CD4-positive, alpha-beta T cell treated with Interleukin-15 for 4 hours (primary cell): ENCODE measurements at places on chromosomes 2 and 18.
A peak's percentile ranks its signal among the peaks of the same experiment; 100 is the strongest.

- DNase-seq, result no peak
These were observed 30.4 kb downstream of the CTAGE1 start for GRCh38 chr18:22387364-22387763.

GRCh38 chr2:192004188-192004963, 157.5 kb upstream of the CAVIN2 start:
- no peak for DNase-seq

DNA sequence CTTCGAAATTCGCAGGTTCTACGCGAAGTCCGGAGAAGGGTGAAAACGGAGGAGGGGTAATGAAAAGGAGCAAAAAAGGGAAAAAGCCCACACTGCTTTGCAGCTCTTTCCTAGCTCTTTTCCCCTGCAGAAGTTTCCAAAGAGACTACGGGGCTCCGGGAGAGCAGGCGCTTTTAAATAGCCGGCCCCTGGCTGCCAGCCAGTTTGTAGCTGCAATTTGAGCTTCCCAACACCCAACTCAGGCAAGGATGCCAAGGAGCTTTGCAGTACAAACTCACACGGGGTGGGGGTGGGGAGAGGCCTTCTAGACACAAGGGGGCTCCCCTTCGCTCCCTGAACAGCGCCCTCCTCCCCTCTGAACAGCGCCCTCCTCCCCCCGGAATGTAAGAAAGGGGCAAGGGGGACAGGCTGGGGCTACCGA, at the start of gene IGFBP5:
IGFBP5 (minus strand) TSS at position 149 of the 421 bp plus-strand sequence. CDS start 774 bp downstream, outside the sequence.
- DNase-seq, result no peak

DNA sequence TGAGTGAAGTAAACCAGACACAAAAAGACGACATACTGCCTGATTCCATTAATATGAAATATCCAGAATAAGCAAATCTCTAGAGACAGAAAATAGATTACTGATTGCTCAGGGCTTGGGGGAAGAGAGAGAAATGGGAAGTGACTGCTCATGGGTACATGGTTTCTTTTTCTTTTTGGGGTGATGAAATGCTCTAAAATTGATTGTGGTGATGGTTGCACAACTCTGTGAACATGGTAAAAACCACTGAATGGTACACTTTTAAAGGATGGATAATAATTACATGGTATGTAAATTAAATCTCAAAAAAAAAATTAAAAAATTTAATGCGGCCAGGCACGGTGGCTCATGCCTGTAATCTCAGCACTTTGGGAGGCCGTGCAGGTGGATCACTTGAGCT, 39.3 kb downstream of the RPL31 start:
- no peak for DNase-seq

GRCh38 chr2:236794176-236794957, 224.7 kb downstream of the ACKR3 start:
- DNase-seq, result no peak

DNA sequence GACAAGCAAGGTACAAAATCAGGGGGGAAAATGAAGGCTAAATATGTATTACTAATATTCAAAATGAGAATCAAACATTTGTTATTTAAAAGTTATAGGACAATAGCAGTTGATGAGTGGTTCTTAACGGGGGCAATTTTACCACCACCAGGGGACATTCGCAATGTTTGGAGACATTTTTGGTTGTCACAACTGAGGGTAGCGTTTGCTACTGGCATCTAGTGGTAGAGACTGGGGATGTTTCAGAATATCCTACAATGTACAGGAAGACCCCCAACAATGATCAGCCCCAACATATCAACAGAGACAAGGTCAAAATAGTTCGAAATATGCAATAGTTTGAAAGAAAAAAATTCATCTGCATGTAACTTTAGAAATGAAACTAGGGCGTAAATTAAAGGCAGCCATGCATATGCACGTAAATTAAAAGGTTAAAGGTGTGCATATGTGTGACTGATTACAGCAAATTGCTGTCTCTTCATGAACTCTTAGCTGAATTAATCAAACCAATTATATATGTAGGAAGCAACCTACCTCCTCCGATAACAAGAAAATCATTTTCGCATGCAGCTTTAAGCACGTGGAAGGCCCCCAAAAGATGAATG, 61.2 kb upstream of the CUL3 start:
- peak; percentile 5 for DNase-seq

DNA sequence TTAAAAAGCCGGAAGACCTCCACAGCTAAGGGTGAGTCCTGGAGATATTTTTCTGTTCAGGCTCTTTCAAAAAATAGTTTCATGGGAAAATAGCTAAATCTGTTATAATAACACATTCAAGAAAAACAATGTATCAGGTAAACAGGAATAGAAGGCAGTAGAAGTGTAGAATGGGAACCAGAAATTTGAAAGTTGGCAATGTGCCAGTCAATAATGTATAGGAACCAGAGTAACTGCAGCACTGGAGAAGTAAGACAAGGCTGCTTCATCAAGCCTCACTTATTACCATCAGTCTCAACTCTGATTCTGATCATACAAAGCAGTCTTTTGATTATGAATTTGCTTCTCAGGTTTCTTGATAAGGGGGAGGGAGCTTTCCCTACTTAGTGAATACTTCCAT, 81.4 kb upstream of the VRK2 start:
- no peak for DNase-seq

DNA sequence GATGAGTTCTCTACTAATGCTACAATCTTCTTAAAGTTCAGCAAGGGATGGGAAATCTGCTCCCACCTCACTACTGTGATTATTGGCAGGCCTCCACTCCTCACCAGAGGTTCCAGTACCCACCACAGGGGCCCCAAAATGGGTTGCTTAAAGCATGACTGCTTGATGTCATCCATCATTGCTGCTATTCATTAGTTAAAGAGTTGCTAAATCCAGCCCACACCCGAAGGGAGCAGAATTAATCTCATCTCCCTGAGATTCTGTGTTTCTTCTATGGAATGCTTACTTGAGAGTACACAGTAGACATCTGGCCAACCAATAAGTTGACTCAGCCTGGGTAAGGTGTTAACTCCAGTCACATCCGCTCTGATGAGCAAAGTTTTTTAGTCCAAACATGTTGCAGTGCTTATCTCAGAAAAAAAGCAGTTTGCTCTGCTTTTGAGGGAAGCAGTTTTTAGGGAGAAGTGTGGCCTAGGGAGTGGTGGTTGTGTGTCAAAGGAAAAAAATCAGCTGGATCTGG, 690.2 kb upstream of the POU3F3 start:
- DNase-seq, result no peak

DNA sequence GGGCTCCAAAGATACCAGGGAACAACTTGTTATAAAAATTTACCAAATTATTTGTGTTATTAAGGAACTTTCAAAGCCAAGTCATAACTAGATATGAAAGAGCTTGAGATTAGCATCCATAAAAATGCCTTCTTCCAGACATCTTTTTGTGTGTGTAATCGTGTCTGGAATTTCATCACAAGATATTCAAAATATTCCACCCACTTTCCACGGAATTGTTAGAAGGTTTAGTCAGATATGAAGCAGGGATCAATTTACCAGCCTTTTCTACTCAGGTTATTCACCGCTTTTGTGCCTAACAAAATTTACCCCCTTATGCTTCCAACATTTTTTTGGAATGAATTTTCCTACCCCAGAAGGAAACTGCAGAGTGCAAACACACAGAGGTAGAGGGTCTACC, 130.2 kb upstream of the ACVR2A start:
- no peak for DNase-seq

- no peak for DNase-seq
These were observed 44.1 kb downstream of the NEDD4L start for GRCh38 chr18:58087928-58088690.

DNA sequence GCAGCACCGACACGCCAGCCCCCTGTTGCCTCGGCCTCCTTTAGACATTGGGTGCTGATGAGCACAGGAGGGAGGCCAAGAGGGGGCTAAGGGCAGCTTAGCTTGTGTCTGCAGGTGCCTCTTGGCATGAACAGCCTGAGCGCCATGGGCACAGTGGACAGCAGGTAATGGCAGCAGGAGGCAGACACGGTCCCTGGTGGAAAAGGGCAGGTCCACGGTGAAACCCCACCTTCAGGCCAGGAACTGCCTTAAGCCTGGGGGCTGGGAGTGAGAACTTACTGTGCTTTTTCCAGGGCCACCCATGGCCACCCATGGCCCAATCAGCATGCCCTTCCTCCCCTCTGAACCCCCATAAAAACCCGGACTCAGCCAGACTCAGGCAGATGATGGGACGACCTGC, 633.4 kb upstream of the TMEFF2 start:
- DNase-seq, result no peak
